ENCODE measurements at places on chromosomes 1 and 21.

- no peak for DNase-seq
These were observed 26.8 kb downstream of the IFFO2 start for GRCh38 chr1:18929686-18930085.

- no peak for DNase-seq
These were observed 41.6 kb upstream of the SLC45A1 start for GRCh38 chr1:8276173-8276914.

DNA sequence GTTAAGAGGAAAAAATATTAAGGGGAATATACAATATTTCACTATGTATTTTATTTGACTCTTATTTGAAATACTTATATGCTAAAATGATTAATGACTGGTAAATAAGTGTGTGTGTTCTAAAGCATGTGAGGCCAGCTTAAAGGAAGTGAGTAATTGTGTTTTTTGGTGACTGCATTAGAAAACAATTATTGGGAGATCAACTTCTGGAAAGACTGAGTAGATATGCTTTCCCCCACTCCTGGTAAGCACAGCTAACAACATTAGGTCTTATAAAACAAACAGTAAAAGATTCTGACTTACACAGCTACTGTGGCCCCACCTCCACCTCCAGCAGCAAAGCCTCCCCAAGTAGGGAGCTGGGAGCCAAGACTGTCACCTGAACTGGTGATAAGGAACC lies 403.0 kb downstream of the SRGAP2C start:
- DNase-seq = no peak

GRCh38 chr1:101323535-101323934 lies 86.7 kb downstream of the S1PR1 start:
- no peak for DNase-seq

GRCh38 chr1:244815600-244816099 lies 19.8 kb upstream of the COX20 start:
- DNase-seq = peak; percentile 27
